Foreskin keratinocyte (primary cell): ENCODE measurements at places on chromosomes 12 and 14.

GRCh38 chr12:95462081-95462480 lies 11.9 kb upstream of the METAP2 start:
- no peak for DNase-seq

DNA sequence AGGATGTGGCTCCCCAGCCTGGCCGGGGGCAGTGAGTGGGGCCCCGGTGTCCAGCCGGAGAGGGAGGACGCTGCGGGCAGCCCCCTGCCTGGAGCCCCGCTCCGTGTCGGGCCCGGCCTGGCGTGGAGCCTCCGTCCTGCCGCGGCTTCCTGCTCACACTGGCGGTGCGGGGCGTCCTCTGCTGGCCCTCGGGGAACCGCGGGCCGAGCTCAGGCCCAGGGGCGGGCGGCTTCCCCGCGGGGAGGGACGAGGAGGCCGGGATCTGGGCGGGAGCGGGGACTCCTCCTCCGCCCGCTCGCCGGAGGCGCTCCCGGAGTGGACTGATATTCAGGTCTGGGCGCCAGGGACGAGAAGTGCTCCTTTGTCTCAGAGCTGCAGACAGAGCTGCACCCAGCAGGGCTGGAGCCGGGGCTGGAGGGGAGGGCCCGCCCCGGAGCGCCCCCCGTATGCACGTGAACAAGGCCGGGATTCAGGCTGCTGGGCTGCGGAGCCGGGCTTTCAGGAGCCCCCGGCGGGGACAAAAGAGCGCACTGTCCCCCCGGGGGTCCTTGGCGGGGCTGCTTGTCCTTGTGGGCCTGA lies 2.2 kb downstream of the MMP17 start:
- DNase-seq, result peak; percentile 51

DNA sequence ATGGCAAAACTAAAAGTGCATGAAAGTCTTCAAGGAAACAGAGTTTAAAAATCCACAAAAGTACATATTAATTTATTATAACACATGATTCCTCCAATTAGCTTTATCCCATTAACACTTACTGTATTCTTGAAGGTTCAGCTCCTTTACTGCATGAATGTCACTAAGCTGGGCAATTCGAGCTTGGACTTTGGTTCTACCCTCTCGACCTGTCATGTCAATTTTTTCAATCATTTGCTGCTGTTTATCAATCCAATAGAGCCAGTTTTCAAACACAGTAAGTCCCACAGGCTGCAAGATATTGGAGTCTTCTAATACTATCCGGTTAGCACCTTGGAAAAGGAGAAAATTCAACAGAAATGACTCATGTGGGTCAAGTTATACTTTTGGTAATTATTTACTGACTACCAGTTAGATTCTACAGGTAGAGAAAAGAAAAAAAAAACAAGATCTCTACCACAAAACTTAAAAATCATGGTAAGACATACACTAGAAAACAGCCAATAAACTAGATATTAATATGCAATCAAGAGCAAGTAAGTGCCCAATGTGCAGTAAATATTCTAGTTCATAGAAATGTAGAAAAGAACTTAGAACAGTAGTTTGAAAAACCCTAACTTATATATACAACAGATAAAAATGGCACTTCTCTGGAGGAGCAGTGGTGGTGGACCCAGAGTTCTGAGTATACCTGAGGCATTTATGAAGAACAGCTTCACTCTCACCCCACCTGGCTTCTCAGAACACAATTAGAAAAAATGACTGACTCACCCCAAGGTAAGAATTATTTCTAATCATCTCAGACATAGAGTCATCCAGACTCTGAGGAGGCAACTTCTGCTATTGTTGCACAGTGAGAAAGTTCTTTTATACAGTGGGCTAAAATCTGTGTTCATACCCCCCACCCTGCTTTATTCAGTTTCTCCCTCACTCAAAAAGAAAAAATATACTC lies 67.7 kb downstream of the BCL2L14 start:
- peak; percentile 10 for DNase-seq

DNA sequence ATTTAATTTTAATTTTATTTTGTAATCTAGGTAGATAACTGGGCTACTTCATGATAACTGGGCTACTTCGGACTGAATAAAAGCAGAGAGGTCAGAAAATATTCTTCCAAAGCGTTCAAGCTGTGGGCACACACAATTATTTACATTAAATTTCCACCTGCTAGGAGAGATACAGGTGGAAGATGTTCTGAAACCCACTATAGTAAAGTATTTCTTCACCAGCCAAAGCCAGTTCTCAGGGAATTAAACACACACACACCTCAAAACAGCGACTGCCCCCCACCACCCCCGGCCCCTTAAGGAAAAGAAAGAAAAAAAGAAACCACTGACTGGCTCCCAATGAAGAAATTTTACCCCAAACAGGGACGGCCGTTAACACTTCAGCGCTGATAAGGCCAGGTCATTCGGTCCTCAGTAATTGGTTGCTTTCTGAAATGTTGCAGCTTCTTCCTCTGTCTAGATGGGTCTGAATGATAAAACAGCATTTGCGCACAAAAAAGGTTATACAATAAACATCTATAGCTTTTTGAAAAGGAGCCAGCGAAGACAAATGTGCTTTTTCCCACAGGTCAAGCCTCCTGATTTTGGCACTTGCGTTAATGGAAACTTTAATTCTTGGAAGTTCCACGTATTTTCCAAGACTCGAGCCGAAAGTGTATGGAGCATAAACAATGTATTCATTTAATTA lies 771 bp upstream of the KCNJ8 start:
- no peak for DNase-seq

DNA sequence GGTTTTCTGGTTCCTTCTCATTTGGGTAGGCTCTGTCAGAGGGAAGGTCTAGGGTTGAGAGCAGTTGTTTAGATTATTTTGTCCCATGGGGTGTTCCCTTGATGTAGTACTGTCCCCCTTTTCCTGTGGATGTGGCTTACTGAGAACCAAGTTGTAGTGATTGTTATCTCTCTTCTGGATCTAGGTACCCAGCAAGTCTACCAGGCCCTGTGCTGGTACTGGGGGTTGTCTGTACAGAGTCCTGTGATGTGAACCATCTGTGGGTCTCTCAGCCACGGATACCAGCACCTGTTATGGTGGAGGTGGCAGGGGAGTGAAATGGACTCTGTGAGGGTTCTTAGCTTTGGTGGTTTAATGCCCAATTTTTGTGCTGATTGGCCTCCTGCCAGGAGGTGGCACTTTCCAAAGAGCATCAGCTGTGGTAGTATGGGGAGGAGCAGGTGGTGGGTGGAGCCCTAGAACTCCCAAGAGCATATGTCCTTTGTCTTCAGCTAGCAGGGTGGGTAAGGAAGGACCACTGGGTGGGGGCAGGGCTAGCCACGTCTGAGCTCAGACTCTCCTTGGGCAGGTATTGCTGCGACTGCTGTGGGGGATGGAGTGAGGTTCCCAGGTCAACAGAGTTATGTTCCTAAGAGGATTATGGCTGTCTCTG lies 179.3 kb upstream of the BTG1 start:
- DNase-seq, result no peak

GRCh38 chr12:125443341-125443740 lies 378.1 kb downstream of the AACS start:
- no peak for DNase-seq

DNA sequence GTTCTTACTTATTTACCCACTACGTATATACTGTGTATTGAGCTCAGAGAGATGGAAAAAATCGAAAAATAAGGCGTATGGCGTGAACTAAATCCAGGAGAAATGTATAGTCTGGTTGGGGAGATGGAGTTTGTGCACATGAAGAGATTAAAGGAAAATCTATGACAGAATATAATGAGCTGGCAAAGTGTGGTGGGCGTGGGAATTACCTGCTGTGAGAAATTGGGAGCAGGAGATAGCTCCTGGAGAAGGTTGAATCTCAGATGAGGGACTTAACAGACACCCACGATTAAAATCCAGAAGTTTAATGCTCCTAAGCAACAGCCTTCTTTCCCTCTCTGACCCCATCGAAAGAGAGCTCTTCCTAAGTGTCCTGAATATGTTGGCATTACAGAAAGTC lies 224.2 kb upstream of the FKBP4 start:
- DNase-seq, result no peak

DNA sequence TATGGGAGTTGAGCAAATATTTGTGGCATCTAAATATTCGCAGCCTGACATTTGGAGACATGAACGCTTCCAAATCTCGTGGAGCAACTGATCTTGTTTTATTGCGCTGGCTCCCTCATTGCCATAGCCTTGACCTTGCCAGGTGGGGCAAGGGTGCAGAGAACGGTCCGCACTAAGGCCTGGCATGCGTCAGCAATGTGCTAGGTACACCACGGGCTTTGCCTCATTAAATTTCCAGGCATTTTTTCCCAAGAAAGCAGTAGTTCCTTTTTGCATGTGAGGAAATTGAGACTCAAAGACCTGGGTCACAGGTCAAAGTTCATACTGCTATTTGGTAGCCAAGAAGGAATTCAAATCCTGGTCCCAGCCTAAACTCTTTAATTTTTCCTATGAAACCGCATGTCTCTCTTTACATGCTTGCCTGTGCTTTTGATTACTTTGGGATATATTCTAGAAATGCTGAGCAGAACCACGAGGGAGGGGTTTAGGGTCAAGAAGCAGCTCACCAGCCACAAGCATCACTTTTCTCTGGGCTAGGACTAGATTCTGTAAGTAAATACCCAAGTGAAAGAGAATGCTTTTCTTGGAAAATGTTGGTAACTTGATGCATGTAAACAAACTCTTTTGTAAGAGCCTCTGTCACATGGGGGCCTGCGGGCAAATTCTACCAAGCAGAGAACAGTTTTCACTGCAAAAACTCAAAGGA lies 891.6 kb downstream of the VRK1 start:
- no peak for DNase-seq

DNA sequence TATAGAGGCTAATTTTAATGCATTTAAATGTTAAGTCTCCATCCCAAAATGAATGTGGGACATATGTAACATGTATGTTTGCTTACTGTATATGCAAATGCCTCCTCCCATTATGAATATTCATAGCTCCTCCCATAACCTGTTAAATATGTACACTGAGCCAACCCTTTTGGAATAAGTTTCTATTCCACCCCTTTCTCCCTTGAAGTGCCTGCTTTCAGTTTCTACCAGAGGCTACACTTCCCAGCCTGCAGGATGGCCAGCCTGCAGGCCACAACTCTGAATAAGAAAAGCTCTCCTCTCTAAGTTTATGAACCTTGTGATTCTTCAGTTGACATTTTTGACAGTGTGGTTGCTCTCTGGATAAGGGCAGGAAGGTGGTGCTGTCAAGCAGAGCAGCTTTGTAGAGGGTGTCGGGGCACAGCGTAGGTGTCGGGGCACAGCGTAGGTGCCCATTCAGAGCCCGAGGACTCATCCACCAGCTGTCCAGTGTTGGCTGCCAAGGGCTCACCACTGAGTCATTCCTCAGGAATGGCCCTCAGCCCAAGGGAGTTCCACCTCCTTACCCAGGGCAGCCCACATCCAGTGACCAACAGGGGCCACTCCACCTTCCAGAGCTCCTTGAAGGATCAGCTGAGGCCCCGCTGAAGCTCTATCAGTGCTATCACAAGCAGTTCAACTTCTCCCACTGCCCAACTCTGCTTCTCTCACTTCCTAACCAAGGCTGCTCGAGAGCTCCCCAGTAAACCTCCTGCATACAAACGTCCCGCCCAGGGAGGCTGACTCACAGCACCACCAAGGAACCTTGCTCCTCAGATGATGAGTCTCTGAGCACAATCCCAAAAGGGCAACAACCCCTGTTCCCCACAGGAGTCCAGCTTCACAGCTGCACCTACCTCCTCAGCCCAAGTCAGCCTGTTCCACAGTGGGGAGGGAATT lies 31.4 kb downstream of the VWF start:
- peak; percentile 86 for DNase-seq

- DNase-seq, result peak; percentile 12
Measured at GRCh38 chr12:82082501-82082900, 275.7 kb downstream of the CCDC59 start.

DNA sequence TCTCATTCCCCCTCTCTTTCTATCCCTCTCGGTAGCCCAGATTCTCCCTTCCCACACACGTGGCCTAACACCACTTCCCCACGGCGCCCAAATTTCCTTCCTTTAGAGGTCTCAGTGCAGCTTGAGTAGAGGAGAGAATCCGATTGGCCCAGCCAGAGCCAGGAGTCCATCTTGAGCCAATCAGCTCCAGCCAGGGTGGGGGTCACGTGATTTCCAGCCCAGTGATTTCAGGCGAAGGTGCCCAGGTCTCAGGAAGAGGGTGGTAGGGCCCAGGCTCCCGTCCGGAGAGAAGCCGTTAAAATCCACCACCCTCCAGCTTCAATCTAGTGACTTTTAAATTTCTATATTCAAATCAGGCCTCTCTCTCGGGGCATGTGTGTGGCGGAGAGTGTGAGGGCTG lies 45.2 kb upstream of the MYL2 start:
- DNase-seq, result no peak

DNA sequence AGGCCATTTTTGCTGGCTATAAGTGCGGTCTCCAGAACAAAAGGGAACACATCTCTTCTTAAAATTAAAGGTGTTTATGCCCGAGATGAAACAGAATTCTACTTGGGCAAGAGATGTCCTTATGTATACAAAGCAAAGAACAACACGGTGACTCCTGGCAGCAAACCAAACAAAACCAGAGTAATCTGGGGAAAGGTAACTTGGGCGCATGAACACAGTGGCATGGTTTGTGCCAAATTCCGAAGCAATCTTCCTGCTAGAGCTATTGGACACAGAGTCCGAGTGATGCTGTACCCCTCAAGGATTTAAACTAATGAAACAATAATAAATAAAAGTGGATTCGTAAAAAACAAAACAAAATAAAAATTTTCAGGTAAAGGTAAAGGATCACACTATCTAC lies 33.4 kb downstream of the PKP2 start:
- DNase-seq, result no peak

DNA sequence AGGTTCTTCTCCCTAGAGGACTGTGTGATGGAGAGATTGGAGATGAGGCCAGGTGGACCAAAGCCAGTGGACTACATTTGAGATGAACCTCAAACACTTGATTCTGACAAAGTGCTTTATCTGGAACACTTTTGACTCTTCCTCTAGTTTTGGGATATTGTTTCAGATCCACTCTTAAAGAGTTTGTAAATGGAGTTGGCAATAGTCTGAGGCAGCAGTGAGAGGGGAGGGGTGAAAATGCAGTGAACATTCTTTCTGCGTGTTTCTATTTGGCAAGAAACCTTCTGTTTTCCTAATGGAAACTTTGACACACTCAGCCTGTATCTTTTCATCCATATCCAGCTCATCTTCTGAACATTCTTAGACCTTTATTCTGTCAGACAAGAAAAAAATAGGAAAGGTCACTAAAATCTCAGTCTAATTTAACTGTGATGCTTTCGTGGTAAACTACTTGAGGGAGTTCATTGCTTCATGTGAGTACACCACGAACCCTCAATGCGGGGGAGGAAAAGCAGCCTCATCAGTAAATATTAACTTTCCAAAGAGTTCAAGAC lies 57.4 kb upstream of the KCNJ8 start:
- no peak for DNase-seq

DNA sequence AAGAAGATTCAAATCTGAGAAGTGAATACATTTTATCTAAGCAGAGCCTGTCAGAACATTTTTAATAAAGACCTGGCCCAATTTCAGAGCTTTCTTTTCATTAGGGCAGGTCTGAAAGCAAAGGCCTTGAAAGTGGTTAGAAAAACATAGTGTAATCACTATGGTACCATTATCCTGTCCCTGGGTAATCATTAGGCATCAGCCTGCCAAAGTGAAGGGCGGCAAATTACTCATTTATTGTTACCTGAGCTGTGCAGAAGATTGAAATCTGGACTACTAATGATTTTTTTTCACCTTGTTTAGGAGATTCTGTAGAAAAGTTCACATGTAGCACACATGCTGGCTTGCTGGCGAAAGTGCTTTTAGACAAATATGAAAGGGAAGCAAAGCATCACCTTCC lies 92.6 kb upstream of the PRKD1 start:
- DNase-seq, result no peak
